Uterine smooth muscle cell (primary cell): ENCODE measurements at places on chromosomes 11 and 22. TPM values are rescaled to one million over a fixed set of nuclear protein-coding genes. Genes with fewer than 3 reads are reported as not detected.

Gene DNAJB7
- not detected in 2 replicates for total RNA-seq

Gene C11orf86
- not detected in 2 replicates for total RNA-seq

Gene SAA4
- total RNA-seq, result not detected in 2 replicates

Gene HDAC10
- total RNA-seq, result 30.1 and 40.7 TPM in 2 replicates

Gene GRM5
- under 0.01 and 0.11 TPM in 2 replicates for total RNA-seq

Gene OR51B5
- 0.12 TPM in 1 of 2 replicates, not detected in the other for total RNA-seq

Gene OR51A4
- total RNA-seq, result not detected in 2 replicates

Gene OR52E8
- total RNA-seq, result not detected in 2 replicates

Gene WNT7B
- 0.33 TPM in 1 of 2 replicates, not detected in the other for total RNA-seq

Gene FOLH1
- not detected in 2 replicates for total RNA-seq

Gene HBG1
- total RNA-seq, result not detected in 2 replicates

Gene PTDSS2
- 46.3 and 58.1 TPM in 2 replicates for total RNA-seq

Gene CASP5
- total RNA-seq, result not detected in 2 replicates

Gene CD3E
- not detected in 2 replicates for total RNA-seq

Gene MS4A12
- not detected in 2 replicates for total RNA-seq

Gene ENTHD1
- not detected in 2 replicates for total RNA-seq
